Activated T-helper 1 cell treated with anti-CD3 and anti-CD28 coated beads, Interleukin-2, amount 50 U/mL, for 16 hours (primary cell): ENCODE measurements at places on chromosomes 7 and 10.

- DNase-seq: no peak
These were observed 865.9 kb downstream of the CNTNAP2 start for GRCh38 chr7:146982482-146982881.

DNA sequence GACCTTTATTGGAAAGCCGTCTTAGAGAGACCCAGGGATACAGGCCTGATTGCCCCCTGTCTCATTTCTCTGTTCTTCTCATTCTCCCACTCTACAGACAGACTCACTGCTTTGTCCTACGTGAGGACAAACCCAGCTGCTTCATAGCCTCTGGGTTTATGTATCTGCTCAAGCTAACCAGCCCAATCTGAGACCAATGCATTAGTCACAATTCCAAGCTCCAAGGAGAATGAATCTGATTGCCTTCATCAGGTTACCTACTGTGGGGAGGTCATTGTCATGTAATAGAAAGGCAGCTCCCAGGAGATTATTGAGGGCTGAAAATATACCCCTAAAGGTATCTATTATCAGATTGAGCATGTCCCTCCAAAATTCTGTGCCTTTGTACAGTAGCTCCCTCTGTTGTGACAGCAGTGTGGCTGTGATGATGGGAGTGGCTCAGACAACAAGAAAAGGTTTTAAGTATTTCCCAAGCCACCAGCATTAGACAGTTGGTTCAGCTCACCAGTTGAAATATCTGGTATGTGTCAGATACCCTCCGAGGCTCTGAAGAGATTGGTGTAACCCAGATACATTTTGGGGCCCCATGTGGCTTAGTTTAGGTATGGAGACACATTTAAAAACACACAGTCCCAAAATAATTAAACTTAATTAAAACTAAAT is 123.1 kb upstream of the EEPD1 start:
- no peak for DNase-seq

DNA sequence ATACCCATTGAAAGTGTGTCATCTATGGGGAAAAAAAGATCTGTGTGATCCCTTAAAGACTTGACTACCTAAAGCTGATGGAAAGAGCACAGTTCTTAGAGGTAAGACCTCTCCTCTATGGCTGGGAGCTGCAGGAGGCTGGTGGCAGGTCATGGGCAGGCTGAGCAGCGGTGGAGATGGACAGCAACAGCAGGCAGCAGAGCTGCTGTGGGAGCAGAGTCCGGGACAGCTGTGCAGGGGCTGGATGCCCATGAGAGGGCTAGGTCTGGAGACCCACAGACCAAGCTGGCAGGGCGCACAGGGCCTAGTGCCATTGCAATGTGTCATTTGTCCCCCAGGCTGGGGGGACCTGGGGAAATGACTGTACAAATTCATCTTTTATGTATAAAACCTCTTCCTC is 13.4 kb upstream of the EPHA1 start:
- no peak for DNase-seq

GRCh38 chr7:100221231-100221718 is 1.5 kb downstream of the PVRIG start:
- peak; percentile 63 for DNase-seq

DNA sequence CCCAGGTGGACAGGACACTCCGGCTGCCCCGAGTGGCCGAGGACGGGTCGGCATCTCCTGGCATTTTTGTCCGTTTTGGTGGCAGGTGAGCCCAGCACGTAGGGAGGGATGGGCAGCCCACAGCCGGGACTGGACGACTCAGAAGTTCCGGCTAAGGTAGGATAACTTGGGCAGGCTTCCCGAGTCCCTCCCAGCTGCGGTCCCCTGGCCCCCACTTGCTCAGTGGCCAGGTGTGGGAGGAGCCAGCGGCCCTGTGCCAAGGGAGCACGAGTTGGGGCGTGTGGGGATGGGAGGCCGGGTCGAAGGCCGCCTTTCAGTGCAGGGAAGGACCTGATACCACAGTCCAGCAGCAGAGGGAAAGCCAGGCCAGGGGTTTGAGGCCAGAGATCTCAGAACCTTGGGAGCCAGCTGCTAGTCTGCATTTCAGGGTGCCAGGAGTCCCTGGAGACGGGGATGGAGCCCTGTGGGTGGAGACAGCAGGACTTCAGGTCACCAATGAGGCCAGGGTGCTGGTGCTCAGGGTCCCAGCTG is 58.5 kb downstream of the PWWP2B start:
- no peak for DNase-seq

DNA sequence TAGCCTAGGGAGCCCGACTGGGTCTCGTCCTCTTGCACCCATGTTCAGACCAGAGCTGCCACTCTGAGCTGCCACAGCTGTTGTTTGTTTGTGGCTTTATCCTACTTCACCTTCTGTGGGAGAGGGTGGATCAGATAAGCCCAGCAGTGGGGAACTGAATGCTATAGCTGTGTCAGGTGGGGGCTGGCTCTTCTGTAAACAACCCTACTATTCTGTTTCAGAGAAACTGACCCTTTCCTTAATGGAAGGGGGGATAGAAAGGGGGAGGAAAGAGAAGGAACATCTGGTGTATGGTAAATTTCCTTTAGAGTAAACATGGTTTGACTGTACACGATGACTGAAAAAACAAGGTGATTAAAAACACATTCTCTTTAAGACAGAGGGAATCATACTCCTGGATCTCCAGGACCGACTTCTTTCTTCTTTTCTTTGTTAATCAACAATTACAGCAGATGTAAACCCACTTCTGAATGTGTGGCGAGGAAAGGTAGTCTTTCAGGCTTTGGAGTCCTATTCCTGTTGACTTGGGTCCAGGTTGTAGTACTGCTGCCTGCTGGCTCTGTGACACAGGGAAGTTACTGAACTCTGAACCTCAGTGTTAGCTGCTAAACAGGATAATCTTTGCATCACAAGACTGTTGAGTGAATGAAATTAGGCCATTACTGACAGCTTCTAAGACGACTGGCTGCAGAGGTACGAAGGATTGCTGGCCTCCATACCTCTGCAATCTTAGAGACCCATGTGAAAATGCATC is 6.0 kb downstream of the PRXL2A start:
- DNase-seq: no peak

DNA sequence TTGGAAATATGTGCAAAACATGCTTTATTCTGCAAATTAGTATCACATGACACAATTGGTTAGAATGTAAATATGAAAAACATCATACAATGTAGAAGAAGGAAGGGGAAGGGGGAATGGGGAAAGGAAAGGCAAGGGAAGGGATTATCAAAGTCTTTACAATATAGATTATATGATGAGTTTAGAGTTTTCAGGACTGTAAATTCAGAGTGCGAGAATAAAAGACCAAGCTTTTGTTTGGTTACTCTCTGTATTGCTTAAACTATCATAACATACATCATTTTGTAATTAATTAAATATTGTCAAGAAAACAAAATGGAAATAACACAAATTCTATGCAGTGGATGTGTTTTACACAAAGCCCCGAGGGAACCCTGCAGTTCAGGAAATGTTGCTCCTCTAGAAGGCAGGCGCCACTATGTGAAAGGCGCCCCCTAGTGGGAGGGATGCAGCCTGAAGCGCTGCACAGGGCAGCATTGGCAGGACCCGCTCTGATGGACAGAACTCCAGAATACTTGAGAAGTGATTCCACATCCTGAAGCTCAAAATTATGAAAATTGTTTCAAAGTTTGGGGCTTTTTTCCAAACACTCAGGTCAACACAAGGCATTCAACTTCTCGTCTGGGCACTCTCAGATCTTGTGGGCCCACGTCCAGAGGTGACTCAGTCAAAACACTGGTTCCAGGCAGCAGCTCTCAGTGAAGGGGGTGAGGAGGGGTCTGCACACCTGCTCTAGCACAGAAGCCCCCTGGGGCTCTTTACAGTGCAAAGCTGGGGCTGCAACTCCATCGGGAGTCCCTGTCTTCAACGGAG is 31.6 kb upstream of the TMEM254 start:
- DNase-seq: peak; percentile 50

DNA sequence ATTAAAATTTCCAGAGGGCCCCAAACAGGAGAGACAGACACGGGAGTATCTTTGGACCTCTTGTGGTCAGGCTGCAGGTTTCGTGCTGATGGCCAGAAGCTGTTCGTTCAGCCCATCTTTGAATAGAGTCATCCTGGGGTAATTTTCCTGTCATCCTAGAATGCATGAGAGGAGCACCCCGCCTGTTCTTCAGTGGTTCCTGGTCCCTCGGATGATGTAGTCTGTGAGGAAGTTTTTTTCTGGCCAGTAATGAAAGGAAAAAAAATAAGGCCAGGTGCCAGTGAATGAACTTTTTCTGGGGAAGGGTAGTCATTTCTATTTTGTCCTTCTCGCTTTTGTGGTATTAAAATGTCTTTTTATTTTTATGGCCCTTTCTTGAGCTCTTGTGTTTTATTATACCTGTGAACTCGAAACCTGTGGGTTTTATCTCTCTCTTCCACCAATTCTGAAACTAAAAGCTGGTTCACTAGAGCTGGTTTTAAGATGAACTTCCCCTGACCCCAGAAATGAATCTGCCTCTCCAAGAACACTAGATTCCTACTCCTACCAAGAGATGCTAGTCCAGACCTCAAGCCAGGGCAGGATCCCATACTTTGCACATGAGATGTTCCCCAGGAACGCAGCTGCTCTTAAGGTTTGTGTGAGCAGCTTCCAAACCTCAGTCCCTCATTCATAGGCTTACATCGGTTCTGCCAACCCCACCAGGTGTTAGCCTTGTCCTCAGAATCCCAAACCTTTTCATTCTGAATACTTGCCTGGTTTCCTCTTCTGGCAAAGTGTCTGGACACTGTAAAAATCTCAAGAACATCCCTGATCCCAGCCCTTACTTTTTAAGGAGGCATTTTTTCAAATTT is 15.4 kb upstream of the MEST start:
- DNase-seq: no peak

GRCh38 chr7:44057181-44057848 is 8.1 kb downstream of the PGAM2 start:
- no peak for DNase-seq

- DNase-seq: no peak
These were observed 4.3 kb downstream of the LHPP start for GRCh38 chr10:124465777-124466488.

GRCh38 chr10:27138277-27138676 is 15.9 kb downstream of the YME1L1 start:
- no peak for DNase-seq

DNA sequence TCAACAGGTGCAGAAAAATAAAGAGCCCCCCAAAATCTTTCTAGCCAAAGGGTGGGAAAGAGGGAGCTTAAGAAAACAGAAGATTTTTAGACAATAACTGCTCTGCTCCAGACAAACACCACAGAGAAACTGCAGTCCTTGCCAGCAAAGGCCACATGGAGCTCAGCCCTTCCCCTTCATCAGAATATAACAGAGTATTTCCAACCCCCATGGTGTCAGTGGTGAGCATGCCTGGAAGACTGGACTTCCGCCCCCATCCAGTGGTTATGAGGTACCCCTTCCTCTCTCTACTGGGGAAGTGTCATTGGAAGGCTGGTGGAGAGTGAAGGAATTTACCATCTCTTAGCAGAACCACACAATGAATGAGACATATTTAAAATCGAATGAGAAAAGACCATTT is 1007.3 kb upstream of the CELF2 start:
- no peak for DNase-seq

- no peak for DNase-seq
These were observed 940 bp downstream of the NSMCE4A start for GRCh38 chr10:121974019-121974534.

DNA sequence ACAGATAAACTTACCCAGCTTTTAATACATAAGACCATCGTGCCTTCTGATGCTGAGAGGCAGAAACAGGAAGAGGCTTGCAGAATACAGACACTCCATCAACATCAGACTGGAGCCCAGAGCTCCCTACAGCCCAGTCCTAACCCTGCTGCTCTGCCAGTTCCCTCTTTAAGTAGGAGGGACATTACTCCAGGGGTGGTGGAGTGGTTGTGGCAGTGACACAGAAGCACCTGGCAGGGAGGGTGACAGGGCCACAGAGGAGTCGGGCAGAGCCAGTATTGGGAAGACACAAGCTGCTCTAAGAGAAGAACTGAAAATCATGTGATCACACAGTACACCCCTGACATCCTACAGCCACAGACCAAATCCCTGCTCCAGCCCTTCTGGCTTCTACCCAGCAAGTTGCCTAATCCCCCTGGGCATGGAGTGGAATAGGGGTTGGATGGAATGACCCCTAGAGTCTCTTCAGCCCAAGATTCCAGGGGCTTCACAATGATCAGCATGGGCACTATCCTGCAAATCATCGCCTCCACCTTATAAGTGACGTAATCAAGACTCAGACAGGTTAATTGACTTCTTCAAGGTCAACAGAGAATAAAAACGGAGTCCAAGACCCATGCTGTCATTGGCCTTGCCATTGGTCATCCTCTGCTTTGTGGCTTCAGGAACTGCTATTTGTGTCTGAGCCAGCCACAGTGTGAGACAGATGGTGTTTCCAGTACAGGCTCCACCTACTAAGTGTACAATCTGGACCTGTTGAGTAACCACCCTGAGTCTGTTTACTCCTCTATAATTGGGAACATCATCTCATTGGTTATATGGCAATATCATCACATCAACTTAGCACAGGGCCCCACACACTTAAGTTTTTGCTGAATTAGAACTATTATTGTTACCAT is 61.1 kb upstream of the ZMIZ1 start:
- DNase-seq: no peak

GRCh38 chr7:98210513-98211220 is 572 bp upstream of the BHLHA15 start:
- no peak for DNase-seq

- DNase-seq: no peak
These were observed 113.4 kb upstream of the NPSR1 start for GRCh38 chr7:34544621-34545020.

GRCh38 chr10:117805139-117805538 is 241.6 kb downstream of the RAB11FIP2 start:
- no peak for DNase-seq

DNA sequence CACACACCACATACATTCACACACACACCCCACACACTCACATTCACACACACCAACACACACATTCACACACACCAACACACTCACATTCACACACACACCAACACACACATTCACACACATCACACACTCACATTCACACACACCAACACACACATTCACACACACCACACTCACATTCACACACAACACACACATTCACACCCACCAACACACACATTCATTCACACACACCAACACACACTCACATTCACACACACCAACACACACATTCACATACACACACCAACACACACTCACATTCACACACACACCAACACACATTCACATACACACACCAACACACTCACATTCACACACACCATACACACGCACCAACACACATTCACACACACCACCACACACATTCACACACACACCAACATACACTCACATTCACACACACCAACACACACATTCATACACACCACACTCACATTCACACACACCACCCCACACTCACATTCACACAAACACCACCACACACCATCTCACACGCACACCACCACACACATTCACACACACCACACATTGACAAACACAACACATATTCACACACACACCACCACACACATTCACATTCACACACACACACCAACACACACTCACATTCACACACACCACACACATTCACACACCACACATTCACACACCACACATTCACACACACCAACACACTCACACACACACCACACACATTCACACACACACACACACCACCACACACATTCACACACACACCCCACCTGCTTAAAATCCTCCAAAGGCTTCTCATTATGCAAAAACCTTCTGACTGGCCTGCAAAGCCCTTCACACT is 9.0 kb downstream of the TAS2R40 start:
- DNase-seq: no peak
